Activated naive CD8-positive, alpha-beta T cell treated with anti-CD3 and anti-CD28 coated beads, Interleukin-2, amount 10 ng/mL, durations not matched to agents 7 days and 5 days (primary cell): ENCODE measurements at places on chromosomes 11 and 22. TPM values are rescaled to one million over a fixed set of nuclear protein-coding genes. Genes with fewer than 3 reads are reported as not detected.

DNA sequence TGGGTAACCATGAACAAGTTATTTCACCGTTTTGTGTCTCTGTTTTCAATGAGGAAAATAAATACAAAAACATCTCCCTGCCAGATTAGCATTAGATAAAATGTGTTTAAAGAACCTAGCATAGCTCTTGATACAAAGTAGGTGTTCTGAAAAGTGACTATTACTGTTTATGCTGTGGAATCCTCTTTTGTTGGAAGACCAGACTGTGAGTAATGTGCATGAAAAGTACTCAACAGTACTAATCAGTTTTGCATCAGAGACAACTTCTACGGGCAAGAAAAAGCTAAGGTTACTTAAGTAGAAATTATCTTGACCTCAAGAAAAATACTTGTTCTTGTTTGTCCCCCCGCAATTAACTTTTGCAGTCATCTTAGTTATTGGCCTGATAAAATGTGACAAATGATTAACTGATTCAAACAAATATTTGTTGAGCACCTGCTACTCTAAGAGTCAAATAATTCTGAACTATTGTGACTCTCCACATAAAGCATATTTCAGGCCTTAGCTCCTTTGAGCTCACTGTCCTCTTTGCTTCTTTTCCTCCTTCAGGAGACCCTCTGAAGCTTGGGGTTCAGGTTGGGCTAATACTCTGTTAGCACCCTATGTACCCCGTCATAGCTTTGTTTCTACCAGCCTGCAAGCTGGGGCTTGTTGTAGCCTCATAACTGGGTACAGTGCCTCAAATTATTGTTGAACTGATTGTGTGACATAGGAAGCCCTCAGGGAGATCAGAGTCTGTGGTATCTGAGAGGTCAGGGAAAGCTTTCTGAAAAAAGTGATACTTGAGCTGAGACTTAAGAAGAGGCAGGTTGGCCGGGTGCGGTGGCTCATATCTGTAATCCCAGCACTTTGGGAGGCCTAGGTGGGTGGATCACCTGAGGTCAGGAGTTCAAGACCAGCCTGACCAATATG, 24.5 kb downstream of the DIXDC1 start:
- no peak overlapping the region for H3K4me3 ChIP-seq
- no peak for DNase-seq
- H3K27ac ChIP-seq, result no peak overlapping the region
- H3K36me3 ChIP-seq, result no peaks in the 10 kb centered on the region

GAL gene
- not detected for total RNA-seq

DNA sequence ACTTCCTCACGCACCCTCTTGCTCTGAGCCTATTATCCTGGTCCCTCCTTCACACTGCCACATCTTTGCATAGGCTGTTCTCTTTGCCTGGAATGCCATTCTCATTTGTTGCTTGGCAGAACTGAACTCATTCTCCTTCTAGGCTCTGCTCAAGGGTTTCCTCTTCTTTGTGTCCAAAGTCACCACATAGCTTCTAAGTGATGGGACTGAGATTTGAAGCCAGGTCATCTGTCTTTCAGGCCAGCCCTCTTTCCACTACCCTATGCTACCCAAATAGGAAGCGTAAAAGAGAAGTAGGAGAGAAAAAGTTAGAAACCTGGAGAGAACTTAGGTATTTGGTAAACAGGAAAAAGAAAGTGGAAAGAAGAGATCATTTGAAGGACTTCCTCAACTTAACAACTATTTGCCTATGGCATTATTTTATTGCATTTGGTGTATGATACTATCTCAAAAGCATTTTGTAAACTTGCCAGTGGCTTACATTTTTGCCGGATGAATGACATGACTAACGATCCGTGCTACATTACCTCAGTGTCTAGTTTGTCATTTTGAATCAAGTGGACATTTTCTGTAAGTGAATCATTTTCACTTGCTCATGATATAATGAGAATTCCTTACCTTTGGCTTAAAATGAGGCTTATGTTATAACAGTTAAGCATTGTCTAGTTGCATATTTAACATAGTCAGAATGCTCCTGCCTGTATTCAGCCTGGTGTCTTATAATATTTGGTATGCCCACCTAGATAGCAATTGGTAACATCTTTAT, 18.5 kb downstream of the NF2 start:
- no peaks in the 10 kb centered on the region for H3K27me3 ChIP-seq
- H3K4me3 ChIP-seq, result no peak overlapping the region
- H3K4me1 ChIP-seq, result peaks cover 46% of the 10 kb centered on the region
- no peaks in the 10 kb centered on the region for H3K36me3 ChIP-seq

GRCh38 chr22:38524429-38524828, 18.3 kb upstream of the DDX17 start:
- no peak overlapping the region for H3K27ac ChIP-seq
- peaks cover 3% of the 10 kb centered on the region for H3K4me1 ChIP-seq
- H3K27me3 ChIP-seq, result no peaks in the 10 kb centered on the region
- peaks cover 8% of the 10 kb centered on the region for H3K36me3 ChIP-seq
- H3K4me3 ChIP-seq, result no peak overlapping the region
- no peak for DNase-seq
